ENCODE measurements at places on chromosomes 6 and 20.

- no peak for ATAC-seq
Observed at GRCh38 chr6:112956696-112957535, 609.8 kb downstream of the RFPL4B start.

DNA sequence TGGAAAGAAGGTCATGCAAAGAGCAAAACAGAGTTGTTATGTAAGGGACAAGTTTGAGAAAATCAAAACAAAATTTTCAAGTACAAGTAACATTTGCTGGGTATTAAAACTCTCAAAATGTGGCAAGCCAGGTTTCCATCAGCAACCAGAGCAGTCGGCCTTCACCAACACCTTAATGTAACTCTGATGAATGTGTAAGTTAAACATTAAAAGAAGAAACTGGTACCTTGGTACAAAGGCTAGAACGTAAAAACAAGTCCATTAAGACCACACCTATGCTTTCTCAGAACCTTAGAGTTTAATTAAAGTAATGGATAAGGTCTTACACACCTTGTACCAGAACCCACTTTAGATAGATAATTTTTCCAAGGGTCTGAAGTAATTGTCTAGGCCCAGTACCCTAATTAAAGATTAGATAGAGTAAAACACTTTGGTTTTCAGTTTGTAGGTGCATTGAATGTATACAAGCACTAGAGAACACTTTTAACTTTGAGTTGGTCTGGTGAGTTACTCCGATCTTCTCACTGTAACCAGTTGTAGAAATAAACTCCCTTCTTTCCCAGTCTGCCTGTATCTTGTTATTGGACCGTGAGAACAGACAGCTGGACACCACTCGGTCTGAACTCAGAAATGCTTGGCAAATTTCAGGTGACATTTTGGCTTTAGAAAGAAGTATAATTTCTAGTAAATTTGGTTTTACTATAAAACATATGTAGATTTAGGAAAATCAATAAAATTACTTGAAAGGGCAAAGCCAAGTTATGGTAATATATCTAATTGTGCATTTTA, 319.4 kb downstream of the HTR1B start:
- ATAC-seq = no peak

- ATAC-seq = no peak
Observed at GRCh38 chr6:139335447-139336210, 38.8 kb downstream of the CITED2 start.

DNA sequence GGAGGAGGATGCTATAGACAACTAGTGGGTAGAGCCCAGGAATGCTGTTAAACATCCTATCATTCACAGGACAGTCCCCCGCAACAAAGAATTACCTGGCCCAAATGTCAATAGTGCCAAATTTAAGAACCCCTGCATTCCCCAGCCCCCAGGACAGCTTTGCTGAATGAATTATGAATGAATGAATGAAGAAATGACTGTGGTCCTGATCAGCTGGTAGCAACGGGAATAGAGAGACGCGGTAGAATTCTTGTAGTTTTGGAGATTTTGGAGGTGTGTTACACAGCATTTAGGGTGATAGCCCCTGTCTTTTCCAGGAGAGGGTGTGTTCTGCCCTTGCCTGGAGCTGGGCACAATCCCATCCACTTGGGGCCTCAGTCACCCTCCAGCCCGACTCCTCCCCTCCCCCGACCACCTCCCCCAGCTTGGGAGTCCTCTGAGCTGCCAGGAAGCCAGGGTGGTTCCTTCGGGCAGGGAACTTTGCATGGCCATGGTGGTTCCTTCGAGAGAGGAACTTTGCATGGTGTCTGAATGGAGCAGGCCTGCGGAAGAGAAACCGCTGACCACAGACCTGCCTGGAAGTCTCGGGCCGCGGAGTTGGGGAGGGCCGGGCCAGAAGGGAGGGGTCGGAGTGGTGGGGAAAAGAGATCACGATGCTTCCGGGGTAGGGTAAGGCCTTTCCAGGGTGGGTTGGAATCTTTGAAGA, 1.0 kb upstream of the HCK start:
- peak; percentile 58 for ATAC-seq

- ATAC-seq = peak; percentile 84
Observed at GRCh38 chr6:106512048-106512967, 117.0 kb downstream of the RTN4IP1 start.

GRCh38 chr6:47426524-47427302, 50.9 kb upstream of the CD2AP start:
- no peak for ATAC-seq
